Fibroblast of villous mesenchyme (primary cell): ENCODE measurements at places on chromosomes 11 and 22. TPM values are rescaled to one million over a fixed set of nuclear protein-coding genes. Genes with fewer than 3 reads are reported as not detected.

SCGB1C1 gene
- total RNA-seq, result not detected in 2 replicates

NRXN2 gene
- total RNA-seq, result 2.6 and 5.2 TPM in 2 replicates

ZDHHC5 gene
- 39.0 and 59.6 TPM in 2 replicates for total RNA-seq

TRPM5 gene
- not detected in 2 replicates for total RNA-seq

- DNase-seq, result no peak
Measured at GRCh38 chr11:44987506-44987905, 36.8 kb upstream of the TP53I11 start.

DNA sequence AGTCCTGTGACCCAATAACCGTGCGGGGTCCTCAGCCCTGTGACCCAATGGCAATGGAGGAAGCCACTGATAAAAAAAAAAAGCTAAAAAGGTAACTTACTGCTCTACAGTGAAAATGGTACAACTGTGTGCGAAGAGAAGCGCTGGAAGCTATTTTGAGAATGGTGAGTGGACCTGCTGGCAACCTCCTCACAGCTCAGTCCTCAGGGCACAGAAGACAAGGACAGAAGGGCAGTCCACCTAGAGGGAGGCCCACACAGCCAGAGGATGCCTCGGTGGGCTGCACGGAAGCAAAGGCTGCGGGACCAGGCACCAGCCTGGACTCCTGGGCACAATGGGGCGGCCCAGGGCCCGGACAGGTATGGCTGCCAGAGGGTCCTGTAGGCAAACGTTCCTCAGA, 35.6 kb downstream of the BRD1 start:
- no peak for DNase-seq

- no peak for DNase-seq
Measured at GRCh38 chr22:43389227-43389836, 22.5 kb upstream of the MPPED1 start.

- peak; percentile 83 for DNase-seq
Measured at GRCh38 chr11:72773291-72773690, 20.6 kb downstream of the STARD10 start.

GRCh38 chr11:108654994-108655631, 9.8 kb upstream of the DDX10 start:
- DNase-seq, result peak; percentile 61

GRCh38 chr11:68954836-68955606, 25.8 kb downstream of the MRGPRD start:
- DNase-seq, result peak; percentile 76

- no peak for DNase-seq
Measured at GRCh38 chr11:88531831-88532230, 194.3 kb upstream of the CTSC start.

DNA sequence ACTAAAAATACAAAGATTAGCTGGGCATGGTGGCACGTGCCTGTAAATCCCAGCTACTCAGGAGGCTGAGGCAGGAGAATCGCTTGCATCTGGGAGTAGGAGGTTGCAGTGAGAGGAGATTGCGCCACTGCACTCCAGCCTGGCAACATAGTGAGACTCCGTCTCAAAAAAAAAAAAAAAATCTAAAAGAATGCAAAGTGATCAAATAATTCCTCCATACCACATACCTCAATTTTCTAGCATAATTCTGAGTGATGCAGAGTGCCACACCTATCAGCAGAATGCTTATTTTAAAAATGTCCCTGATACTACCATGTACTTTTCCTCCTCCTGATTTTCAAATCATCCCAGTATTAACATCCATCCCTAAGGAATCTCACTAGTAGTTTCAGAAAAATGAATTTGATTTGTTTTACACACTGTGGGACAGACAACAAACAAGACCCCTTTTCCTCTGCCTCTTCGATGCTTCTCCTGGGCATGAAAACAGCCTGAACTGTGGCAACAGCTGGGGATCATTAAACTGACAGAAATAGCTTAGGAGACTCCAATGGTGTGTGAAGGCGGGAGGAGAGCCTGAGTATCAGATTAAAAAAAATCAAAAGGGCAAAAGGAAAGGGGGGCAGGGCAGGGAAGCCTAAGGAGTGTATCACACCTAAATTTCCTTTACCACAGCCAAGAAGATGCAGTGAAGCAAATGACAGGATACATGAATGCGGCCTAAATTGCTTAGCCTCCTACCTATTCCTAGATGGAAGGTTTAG, 114.7 kb downstream of the SGSM3 start:
- DNase-seq, result peak; percentile 71

- peak; percentile 56 for DNase-seq
Measured at GRCh38 chr11:2355000-2355644, 22.0 kb upstream of the CD81 start.

GRCh38 chr11:55324500-55324899, 18.5 kb upstream of the OR4A16 start:
- DNase-seq, result no peak

DNA sequence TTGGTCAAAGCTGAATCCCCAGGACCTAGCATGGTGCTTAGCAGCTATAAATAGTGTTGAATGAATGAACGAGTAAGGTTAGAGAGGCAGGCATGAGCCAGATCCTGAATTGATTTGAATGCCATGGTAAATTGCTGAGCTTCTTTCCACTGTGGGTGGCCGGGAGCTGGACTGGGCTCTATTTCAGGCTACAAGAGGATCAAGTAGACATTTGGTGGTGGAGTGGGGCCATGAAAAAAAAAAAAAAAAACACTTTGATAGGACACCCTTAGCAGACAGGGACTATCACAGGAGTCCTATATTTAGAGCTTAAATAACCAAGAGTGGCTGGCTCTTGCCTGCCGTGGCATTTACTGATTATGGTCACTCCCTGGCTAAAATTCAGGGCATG, 77.6 kb downstream of the MIAT start:
- no peak for DNase-seq

DNA sequence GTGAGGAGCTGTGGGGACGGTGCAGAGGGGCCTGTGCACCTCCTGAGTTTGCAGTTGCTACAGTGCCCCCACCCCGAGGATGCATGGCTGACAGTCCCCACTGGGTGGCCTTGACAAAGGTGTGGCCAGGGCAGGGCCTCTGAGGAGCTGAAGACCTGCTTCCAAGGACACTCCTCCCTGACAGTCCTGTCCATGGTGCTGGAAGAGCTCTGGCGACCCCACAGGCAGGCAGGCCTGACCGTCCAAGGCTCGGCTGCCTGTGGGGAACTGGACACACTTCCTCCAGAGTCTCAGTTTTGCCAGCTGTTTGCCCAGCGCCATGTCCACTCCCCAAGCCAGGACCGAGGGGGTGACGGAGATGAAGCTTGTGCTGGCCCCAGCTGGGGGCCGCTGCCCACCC, 32.7 kb downstream of the BRSK2 start:
- DNase-seq, result no peak
